ENCODE measurements at places on chromosomes 12 and 14. TPM values are rescaled to one million over a fixed set of nuclear protein-coding genes. Genes with fewer than 3 reads are reported as not detected.

The TOMM20L gene
- total RNA-seq: not detected

The SLC39A2 gene
- total RNA-seq: not detected

The RPGRIP1 gene
- total RNA-seq: not detected

The GALNT16 gene
- not detected for total RNA-seq

The CLEC9A gene
- total RNA-seq: not detected

The CBLN3 gene
- 8.6 TPM for total RNA-seq

Measured in activated CD4-positive, alpha-beta memory T cell treated with anti-CD3 and anti-CD28 coated beads, Interleukin-2, amount 10 ng/mL, durations not matched to agents 7 days and 5 days (primary cell).